Mucosa of descending colon (tissue), 3 donors: ENCODE measurements at places on chromosomes 2 and 18. TPM values are rescaled to one million over a fixed set of nuclear protein-coding genes. Genes with fewer than 3 reads are reported as not detected.

Gene GCG
- 43.9 TPM for total RNA-seq

Gene SKA1
- 1.0 TPM for total RNA-seq

Gene PSMA8
- not detected for total RNA-seq

Gene DRC1
- total RNA-seq: not detected

Gene RAB31
- total RNA-seq: 12.8 TPM

Gene MOGAT1
- total RNA-seq: not detected

Gene BMP10
- total RNA-seq: not detected

Gene MALL
- total RNA-seq: 672 TPM

Gene CTDSP1
- total RNA-seq: 165 TPM

Gene CD226
- total RNA-seq: 1.2 TPM

Gene LDLRAD4
- total RNA-seq: 37.4 TPM

Gene DNAJB2
- 61.0 TPM for total RNA-seq

Gene PFN4
- total RNA-seq: not detected

Gene SPP2
- not detected for total RNA-seq

Gene MAPK4
- 0.41 TPM for total RNA-seq

Gene IL1RN
- total RNA-seq: 0.17 TPM

Gene GPR17
- not detected for total RNA-seq

Gene RBBP8
- 20.1 TPM for total RNA-seq

Gene NT5C1B
- not detected for total RNA-seq

Gene NT5DC4
- not detected for total RNA-seq

Gene FIGLA
- not detected for total RNA-seq

Gene CXCR1
- total RNA-seq: 0.27 TPM

Gene CSRNP3
- 5.2 TPM for total RNA-seq

Gene FBXO48
- 2.6 TPM for total RNA-seq

Gene LIPG
- 13.3 TPM for total RNA-seq

Gene TAF1B
- 13.2 TPM for total RNA-seq

Gene DNER
- 8.4 TPM for total RNA-seq

Gene NDUFV2
- 199 TPM for total RNA-seq

Gene SULT1C4
- 0.43 TPM for total RNA-seq

Gene ALKAL2
- total RNA-seq: 3.0 TPM

Gene IL37
- total RNA-seq: 0.67 TPM

Gene STARD6
- not detected for total RNA-seq

Gene FLACC1
- 0.93 TPM for total RNA-seq

Gene NEURL3
- 5.2 TPM for total RNA-seq

Gene PIEZO2
- 1.4 TPM for total RNA-seq

Gene ACVR1C
- 8.0 TPM for total RNA-seq

Gene BOLL
- total RNA-seq: not detected

Gene DUSP2
- 1.5 TPM for total RNA-seq

Gene TEX44
- total RNA-seq: not detected

Gene AMER3
- 0.16 TPM for total RNA-seq

Gene POU3F3
- total RNA-seq: 0.12 TPM

Gene TNP1
- total RNA-seq: not detected

Gene FSIP2
- 8.3 TPM for total RNA-seq

Gene PLGLB2
- 2.7 TPM for total RNA-seq

Gene IL36A
- not detected for total RNA-seq

Gene ABCB11
- 1.2 TPM for total RNA-seq

Gene ZFP36L2
- 160 TPM for total RNA-seq

Gene GNAL
- 5.3 TPM for total RNA-seq

Gene DTYMK
- total RNA-seq: 19.7 TPM
